ENCODE measurements at places on chromosomes 3 and 15.

GRCh38 chr3:71432044-71432975, 151.2 kb downstream of the FOXP1 start:
- no peaks in the 10 kb centered on the region for H3K36me3 ChIP-seq
- no peak for DNase-seq
- H3K27me3 ChIP-seq = no peaks in the 10 kb centered on the region
- H3K27ac ChIP-seq = no peak overlapping the region

DNA sequence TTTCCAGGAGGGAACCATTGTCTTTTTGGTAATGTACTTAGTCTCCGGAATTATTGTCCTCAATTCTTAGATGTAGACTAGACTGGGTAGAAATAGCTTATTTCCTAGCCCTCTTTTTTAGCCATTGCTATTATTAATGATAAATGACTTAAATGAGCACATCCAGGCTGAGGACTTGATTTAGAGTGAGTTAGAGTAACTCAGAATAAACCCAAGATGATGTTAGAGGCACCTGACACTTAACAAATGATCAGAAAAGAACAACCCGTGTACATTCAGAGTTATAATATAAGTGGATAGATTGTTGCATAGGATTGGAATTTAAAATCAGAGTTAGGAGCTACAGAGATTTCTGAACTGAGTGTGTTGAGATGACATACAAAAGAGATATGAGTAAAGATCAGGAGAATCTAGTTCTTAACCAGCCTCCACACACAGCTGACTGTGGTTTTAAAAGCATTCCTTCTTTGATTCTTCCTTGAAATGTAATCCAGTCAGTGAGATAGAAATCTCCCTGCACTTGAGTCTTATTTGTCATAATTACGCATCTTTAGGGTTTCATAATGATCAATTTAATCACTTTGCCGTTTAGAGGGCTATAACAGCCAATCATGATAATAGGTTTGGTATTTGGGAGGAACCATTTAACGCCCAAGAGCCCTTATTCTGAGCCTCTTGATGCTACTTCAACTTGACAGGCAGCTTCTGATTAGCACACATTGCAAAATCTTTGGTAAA, 366.5 kb downstream of the GAP43 start:
- no peak for DNase-seq
- H3K4me1 ChIP-seq = no peaks in the 10 kb centered on the region
- no peak overlapping the region for H3K4me3 ChIP-seq
- no peak overlapping the region for H3K27ac ChIP-seq

DNA sequence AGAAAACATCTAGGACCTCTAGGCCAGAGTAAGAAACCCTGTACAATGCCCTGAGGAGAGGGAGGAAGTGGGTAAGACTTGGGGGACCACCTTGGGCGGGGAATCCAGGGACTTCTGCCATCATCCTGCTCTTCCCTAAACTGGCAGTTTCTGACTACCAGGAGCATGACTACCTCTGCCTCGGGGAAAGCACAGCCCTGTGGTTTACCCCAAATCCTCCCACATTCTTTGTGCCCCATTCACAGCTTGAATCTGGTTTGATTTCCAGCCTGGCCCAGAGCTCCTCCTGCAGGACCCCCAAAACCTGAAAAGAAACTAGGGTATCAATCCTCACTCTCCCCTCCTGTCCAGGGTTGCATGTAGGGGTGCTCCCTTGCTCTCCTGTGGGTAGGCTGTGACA, 4.7 kb downstream of the C3orf18 start:
- DNase-seq = no peak
- no peaks in the 10 kb centered on the region for H3K36me3 ChIP-seq
- no peak overlapping the region for H3K27ac ChIP-seq
- no peaks in the 10 kb centered on the region for H3K27me3 ChIP-seq
- peaks cover 13% of the 10 kb centered on the region for H3K4me1 ChIP-seq

- H3K27me3 ChIP-seq = no peaks in the 10 kb centered on the region
- H3K4me3 ChIP-seq = no peak overlapping the region
- peak overlapping the region; percentile 78 for H3K27ac ChIP-seq
- no peak for DNase-seq
- H3K36me3 ChIP-seq = peaks cover 6% of the 10 kb centered on the region
These were observed 29.1 kb downstream of the SLC6A6 start for GRCh38 chr3:14431452-14431916.

DNA sequence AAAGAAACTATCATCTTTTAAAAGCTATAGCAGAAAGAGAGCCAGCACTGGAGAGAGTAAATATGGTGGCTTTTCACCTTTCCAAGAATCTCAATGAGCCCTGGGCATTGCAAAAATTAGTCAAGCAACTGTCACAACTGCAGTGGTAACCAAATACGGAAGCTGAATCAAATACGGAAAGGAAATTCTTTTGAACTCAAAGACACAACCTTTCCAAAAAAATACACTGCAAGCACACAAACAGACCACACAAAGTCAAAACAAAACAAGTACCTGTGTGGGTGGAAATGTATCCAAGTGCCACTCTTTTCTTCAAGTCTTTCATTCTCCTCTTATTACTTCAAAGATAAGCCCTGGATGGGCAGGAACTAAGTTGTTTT, 17.6 kb downstream of the VGLL4 start:
- no peak for DNase-seq
- H3K36me3 ChIP-seq = no peaks in the 10 kb centered on the region
- peaks cover 40% of the 10 kb centered on the region for H3K4me1 ChIP-seq
- H3K27me3 ChIP-seq = no peaks in the 10 kb centered on the region
- H3K4me3 ChIP-seq = no peak overlapping the region

Data from suprapubic skin (tissue), 4 donors.